ENCODE measurements at places on chromosomes 7 and 10.

- no peak for DNase-seq
These were observed 5.9 kb downstream of the PLOD3 start for GRCh38 chr7:101211501-101211900.

DNA sequence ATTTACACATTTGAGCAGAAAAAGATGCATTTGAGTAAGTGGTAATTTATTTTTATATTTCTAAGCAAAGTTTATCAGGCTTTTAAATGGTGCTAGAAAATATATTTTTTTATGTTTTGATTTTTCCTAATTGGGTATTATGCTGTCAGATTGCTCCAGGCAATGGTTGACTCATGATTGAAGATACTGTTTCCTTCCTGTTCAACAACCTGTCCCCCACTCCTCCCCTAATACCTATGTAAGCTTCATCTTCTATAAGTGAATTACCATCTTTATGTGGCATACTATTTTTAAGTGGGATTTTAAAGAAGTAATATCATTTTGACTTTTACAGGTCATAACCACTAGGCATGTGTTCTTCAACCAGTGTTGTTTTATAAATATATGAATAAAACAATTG is 21.4 kb downstream of the TSPAN13 start:
- no peak for DNase-seq

DNA sequence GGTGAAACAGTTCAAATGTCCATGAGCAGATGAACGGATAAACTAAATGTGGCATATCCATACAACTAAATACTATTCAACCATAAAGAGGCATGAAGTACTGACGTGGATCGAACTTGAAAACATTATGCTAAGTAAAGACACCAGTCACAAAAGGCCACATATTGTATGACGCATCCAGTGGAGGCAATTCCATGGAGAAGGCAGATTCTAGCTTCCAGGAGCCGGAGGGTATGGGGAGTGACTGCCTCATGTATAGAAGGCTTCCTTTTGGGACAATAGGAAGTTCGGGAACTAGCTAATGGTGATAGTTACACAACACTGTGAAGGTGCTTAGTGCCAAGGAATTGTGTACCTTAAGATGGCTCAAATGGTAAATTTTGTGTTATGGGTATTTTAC is 98.4 kb downstream of the VIPR2 start:
- no peak for DNase-seq

GRCh38 chr10:85622425-85622824 is 744.2 kb downstream of the GRID1 start:
- DNase-seq, result no peak

GRCh38 chr7:134414109-134414508 is 44.8 kb downstream of the AKR1B1 start:
- no peak for DNase-seq

- no peak for DNase-seq
These were observed 18.9 kb downstream of the NCAPG2 start for GRCh38 chr7:158685693-158686092.

DNA sequence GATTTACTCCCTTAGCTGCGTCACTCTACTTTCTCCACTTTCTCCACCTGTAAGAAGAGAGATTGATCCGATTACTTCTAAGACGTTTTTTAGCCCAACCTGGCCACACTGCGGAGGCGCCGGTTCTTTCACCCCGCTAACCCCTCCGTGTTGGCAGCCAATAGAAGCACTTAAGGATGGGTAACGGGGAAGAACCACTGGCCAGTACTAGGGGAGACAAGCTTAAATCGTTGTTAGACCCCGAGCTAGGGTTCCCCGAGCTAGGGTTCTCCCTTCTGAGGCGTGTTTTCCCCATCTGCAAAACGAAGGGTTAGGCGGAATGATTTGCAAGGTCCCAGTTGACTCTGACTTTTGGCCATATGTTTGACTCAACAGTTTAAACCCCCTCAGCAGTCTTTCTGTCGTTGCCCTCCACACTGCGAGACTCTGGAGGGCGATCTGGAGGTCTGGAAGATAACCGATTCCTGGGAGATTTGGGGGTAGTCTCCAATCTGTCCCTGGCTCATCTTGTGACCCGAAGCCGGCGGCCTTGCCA is 644 bp downstream of the UMAD1 start:
- DNase-seq, result no peak

- peak; percentile 22 for DNase-seq
These were observed 198.2 kb downstream of the MLLT10 start for GRCh38 chr10:21732067-21732772.

DNA sequence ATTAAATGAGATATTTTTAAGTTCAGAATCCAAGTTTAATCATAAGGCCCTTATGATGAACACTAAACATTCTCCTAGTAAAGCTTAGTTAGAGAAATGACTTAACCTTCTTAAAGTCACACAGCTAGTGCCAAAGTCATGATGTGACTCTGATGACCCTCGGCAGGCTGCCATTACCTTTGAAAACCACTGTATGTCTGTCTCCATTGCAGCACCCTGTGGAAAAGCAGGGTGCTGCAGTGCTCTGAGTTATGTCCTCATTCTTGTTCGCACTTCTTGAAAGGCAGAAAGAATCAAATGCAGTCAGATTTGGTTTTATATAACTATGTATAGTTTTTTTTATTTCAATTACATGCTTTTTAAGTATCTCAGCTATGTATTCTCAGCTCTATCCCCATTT is 105.0 kb downstream of the PHTF2 start:
- no peak for DNase-seq

DNA sequence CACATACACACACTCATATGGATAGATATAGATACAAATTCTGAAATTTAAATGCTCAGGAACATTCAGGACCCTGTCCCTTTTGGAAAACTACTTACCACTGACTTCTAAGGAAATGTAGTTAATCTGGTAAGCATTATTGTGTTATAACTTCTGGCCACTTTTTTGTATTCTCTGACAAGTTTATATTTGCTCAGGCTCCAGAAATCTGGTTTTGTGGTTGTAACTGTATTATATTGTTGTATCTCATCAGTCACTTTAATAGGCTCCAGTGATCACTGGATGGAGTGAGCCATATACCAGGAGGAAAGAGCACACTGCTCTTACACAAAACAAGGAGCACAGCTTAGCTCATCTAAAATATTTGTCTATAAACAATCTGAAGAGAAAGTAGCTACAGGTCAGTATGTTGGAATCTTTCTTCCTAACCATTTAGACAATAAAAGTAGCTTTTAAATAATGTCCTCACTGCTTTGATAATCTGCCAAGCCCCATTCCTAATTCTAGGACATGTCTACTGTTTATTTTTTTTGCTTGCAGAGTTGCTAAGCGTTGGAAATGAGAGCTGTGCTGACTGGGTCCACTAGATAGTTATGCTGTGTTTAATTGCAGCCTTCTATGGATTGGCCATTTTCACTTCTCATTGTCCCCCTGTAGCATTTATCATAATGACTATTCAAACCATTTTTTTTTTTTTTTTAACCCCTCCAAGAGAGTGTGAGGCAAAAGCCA is 43.8 kb downstream of the SMNDC1 start:
- no peak for DNase-seq

- no peak for DNase-seq
These were observed 3.0 kb downstream of the NUP42 start for GRCh38 chr7:23184709-23185359.

DNA sequence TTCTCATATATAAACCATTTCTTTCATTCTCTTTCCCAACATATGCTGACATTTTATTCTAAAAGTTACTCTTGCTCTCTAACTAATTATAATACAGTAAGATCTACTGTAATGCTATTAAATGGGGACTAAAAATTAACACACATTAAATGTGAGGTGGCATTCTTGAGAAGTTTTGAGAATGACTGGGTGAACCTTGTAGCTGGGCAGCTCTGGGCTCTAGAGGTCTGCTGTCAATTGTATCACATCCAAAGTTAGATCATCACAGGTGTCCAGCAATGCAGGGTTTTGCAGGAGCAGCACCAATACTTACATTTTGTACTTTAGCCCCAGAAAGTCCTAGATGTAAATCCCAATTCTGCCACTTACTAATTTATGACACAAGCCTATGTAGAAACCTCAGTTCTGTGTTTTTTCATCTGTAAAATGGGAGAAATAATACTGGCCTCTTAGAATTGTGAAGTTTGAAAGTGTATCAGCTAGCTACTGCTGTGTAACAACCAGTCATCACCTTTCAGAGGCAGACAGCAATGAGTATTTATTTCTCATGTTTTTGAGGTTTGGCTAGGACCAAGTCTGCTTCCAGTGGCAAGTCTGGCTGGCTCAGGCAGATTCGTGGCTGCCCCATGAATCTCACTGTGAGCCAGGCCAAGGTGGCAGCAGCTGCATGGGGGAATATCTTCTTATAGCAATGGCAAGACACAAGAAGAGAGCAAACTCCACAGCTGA is 79.6 kb upstream of the EMX2 start:
- no peak for DNase-seq

DNA sequence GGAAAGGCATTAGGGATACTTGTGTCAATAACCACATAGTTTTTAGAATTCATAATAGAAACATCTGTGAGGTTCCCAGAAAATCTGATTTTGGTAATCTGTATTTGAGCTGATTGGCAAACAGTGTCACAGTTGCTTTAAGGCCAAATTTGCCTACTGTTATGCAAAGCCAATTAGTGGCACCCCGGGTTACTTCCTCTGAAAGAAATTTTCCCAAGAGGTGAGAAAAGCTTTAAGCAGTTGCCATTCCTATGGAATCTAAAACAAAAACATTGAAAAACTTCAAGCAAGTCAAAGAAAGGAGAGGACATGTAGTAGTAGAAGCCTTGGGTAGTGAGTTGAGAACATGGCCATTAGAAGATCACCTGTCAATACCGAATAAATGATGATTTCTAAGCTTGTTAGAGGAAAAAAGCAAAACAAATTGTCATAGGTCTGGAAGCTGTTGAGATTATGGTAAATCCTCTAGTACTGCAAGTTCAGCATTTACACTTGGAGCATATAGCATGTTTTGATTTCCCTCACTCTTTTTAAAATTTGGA is 176.8 kb downstream of the TWIST1 start:
- DNase-seq, result no peak

- DNase-seq, result no peak
These were observed 81.9 kb upstream of the BTBD16 start for GRCh38 chr10:122189185-122189584.

- no peak for DNase-seq
These were observed 394.8 kb upstream of the IGFBP3 start for GRCh38 chr7:46315891-46316290.

GRCh38 chr10:114653926-114654325 is 4.1 kb downstream of the ABLIM1 start:
- DNase-seq, result no peak

DNA sequence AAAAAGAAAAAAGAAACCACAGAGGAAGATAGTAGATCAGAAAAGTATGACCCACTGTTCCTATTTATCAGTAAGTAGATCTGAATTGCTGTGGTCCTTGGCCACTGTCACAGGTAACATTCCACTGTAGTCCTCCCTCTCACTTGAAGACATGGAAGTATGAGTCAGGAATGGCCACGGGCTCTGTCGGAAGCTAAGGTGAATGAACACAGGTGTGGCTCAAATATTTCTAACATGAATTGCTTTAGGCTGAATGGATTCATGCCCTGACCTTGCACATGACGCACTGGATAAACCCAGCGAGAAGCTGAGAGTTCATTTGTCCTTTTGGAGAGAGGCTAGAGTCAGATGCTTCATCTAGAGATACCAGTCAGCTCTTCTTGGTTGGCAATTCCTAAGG is 224.5 kb upstream of the SP8 start:
- DNase-seq, result no peak

DNA sequence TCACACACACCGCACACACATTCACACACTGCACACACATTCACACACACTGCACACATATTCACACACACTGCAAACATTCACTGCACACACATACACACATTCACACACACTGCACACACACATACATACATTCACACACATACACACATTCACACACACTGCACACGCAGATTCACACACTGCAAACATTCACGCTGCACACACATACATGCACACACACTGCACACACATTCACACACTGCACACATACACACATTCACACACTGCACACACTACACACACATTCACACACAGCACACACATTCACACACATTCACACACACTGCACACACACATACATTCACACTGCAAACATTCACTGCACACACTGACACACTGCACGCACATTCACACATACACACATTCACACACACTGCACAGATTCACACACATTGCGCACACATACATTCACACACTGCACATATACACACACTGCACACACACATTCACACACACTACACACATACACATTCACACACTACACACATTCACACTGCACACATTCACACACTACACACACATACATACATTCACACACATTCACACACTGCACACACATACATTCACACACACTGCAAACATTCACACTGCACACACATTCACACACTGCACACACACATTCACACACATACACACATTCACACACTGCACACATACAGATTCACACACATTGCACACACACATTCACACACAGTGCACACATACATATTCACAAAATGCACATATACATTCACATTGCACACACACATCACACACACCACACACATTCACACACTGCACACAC is 325.1 kb downstream of the PTPRN2 start:
- DNase-seq, result no peak

- DNase-seq, result no peak
These were observed 16.9 kb downstream of the CAMK2G start for GRCh38 chr10:73857446-73857845.

DNA sequence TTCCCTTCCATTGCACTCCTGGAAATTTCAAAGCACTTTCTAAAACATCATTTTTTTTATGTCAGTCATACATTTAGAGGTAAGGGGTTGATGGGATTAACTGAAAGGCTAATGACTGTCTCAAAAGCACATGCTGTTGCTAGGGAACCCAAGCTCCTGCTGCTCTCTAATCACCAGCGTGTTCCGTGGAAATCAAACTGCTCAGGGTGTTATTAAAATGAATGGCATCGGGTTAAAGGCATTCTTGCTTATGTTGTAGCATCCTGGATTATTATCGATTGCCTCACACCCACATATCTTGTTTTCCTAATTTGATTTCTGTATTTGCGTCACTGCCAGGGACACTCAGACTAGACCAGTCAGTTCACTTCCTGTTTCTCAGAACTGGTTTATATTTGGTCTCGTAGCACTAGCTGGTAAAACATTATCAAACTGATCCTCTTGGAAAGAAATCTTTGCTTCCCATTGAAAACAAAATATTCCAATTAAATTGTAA is 216.5 kb upstream of the MKLN1 start:
- no peak for DNase-seq

DNA sequence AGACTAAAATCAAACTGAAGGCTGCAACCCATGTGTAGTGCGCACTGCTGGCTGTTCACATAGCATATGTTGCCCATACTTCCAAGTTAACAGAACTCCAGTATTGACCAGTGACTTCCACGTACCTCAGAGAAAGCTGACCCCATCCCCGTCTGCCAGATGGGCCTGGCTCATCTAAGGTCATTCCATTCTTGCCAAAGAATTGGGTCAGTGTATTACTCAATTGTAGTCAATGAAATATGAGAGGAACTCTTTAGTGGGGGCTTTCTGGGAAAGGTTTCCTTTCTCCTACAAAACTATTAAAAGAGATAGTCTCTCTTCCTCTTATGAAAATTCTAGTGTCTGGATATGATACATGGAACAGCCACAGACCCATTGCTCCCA is 238.6 kb downstream of the COBL start:
- DNase-seq, result no peak

- DNase-seq, result no peak
These were observed 2.3 kb downstream of the AQP1 start for GRCh38 chr7:30913821-30914515.
